AG09319 (cell line): ENCODE measurements at places on chromosomes 13 and 19.

DNA sequence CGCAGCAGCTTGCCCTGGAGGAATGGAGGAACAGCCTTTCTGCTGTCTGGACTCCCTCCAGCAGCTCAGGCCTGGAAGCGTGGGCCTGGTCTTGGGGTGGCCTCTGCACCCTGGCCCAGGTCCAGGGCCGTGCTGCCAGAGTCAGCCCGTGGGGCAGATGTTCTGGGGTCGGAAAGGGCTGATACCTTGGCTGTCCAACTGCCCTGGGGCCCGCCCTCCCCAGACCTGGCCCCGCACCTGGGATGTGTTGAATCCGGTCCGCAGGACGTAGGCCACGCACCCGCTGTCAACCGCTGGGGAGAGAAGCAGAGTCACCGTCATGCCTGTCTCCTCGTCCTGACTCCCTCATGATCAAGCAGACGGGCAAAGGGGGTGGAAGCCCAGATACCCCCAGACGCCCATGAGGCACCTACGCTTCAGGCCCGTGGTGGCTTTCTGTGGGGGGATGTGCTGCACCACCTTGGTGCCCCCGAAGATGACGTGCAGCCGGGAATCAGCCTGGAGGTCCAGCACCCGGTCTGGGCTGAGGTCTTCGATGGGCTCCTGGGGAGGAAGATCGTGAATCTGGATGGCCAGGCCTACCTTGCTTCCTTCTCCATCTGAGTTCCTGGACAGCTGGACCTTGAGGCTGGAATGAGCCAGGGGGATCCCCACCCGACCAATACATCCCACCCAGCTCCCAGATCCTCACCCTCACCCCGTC, 7.7 kb downstream of the ATP13A1 start:
- DNase-seq, result no peak

GRCh38 chr19:35068941-35069634, 27.6 kb downstream of the HPN start:
- no peak for DNase-seq

DNA sequence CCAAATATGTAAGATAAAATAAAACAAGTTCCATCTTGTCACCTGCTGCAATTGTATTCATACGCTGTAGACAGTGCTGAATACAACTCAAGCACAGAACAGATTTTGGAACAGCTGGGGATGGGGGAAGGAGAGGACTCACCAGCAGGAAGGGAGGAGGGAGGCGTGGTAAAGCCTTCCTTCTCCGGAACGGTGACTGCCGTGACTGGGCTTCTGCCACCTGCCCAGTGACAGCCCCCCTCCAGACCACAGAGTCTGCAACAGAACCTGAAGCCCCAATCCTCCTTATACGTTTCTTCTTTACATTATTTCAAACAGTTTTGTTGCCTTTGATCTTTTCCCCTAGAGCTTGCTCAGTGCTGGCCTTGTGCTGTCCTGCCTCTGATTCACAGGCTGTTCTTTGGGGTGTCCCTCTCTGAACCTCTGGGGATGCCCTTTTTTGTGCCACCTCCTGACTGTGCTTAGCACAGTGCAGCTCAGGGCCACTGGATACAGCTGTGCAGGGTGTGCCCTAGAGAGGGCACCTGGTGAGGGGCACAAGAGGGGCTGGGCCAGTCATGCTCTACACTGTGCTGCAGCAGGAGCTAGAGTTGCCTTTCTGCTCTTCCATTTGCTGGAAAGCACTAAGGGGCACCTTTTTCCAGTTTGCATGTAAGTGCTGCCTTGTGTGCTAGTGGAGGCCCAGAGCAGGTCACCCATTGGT, 213.0 kb downstream of the ZIC5 start:
- no peak for DNase-seq

GRCh38 chr13:24218977-24219376, 58.5 kb downstream of the SPATA13 start:
- DNase-seq, result peak; percentile 44

GRCh38 chr19:30395283-30395682, 23.1 kb downstream of the ZNF536 start:
- no peak for DNase-seq

DNA sequence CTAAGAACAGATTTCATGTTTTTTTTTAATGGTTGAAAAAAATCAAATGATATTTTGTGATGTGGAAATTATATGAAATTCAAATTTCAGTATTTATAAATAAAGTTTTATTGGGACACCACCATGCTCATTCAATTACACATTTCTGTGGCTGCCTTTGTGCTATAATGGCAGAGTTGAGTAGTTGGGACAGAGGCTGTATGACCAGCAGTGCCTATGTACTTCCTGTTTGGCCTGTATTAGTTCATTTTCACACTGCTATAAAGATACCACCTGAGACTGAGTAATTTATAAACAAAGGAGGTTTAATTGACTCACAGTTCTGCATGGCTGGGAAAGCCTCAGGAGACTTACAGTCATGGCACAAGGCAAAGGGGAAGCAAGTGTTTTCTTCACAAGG, 33.6 kb downstream of the AKAP11 start:
- DNase-seq, result no peak

DNA sequence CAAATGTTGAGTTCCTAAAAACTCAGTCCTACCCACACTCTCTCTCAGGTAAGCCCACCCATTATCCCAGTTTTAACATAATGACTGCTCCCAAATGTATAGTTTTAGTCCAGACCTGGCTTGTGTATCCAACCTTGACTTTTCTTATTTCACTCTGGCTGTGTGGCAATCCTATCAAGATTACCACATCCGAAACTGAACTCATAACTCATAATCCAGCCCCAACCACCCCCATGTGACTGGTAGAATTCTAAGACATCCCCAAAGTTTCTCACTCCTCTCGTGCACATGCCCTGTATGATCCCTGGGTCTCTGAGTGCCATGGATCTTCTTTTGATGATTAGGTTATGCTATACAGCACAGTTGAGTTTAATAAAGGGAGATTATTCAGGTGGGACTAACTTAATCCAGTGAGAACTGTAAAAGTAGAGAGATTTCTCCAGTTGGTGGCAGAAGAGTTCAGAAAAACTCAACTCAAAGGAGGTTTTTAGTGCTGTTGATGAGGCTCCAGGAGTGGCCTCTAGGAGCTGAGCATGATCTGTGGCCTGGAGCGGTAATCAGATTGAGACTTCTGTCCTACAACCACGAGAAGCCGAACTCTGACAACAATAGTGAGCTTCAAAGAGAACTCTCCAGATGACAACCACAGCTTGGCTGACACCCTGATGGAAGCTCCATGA, 413.4 kb downstream of the ZNF536 start:
- DNase-seq, result no peak

DNA sequence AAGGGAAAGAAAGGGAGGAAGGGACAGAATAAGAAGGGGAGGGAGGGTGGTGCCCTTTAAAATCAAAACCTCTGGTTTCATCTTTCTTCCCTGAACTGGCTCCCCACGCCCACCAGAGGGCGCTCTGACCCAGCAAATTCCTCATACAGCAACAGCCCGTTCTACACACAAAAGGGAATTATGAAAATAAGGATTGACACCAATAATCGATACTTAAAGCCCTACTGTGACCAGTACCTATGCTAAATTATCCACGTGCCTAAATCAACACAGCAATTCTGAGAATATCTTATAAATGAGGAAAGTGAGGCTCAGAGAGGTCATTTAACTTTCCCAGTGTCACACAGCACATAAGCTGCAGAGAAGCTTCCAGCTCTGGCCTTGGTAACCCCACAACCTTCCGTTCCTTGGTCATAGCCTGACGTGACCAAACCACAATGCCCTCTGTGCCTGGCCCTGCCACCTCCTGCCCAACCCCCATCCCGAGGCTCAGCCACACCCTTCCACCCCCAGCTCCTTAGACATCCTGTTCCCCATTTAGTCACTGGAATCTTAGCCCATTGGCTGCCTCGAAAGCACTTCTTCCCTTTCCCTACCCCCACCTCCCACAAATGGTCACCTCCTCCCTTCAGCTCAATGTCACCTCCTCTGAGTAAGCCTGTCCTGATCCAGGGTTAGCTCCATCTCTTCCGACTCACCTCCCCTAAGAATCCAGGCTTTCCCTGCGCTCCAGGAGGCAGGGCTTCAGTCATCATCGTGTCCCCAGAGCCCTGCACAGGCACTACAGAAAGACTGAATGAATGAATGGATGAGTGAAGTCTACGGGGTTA, 34.2 kb upstream of the PNMA8B start:
- no peak for DNase-seq

DNA sequence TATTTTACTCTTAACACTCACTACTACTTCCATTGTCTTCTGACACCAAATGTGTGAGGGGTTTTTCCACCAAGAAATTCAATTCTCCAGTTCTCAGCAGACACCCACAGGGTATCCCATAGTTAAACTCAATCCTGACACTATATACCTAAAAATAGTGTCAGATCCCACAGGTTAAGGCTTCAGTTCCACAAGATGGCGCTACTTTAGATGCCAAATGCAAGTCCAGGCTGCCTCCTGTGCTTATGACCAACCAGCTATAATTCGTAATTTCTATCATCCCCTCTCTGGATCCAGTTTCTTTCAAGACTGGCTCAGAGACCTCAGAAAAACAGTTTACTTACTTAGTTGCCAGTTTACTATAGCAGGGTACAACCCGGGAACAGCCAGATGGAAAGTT, 1146.2 kb upstream of the SPRY2 start:
- no peak for DNase-seq

GRCh38 chr13:31072041-31072440, 89.7 kb downstream of the HSPH1 start:
- DNase-seq, result no peak

DNA sequence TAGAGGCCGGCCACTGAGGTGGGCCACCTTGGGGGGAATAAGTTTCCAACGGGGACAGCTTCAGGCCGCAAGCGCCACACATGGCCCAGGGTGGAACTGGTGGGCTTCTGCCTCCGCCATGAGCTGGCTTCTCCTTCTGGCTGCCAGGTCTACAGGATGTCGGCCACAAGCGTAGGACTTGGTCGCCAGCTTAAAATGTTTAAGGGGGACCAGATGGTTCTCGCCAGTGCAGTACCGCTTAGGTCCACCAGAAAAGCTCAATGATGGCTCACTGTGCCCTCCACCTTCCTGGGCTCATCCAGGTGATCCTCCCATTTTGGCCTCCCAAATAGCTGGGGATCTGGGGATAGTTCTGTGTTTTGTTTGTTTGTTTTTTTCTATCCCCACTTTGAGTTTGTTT, 38.7 kb upstream of the ZNF254 start:
- no peak for DNase-seq
